NCI-H69 (cell line): ENCODE measurements at places on chromosomes 13 and 19.

GRCh38 chr13:108230377-108230776, 12.2 kb downstream of the ABHD13 start:
- no peak for DNase-seq

DNA sequence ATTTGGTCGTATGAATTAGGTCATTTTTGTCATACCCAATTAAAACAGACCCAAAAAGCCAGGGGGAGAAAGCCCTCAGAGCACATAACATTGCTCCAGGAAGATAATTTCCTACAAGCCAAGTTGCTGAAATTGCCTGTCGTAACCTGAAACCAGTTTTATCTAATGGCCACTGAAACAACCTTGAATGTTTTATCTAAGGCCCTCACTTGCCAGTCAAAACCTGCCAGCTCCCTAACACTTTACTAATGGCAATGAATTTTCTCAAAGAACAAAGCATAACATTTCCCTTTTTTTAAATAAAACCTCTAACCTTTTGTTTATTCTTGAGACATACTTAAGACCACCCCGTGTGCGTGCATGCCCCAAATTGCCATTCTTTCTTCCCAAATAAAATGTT, 496.2 kb upstream of the KLHL1 start:
- DNase-seq: peak; percentile 40

- peak; percentile 68 for DNase-seq
These were observed 14.0 kb upstream of the GJA3 start for GRCh38 chr13:20174656-20175405.

DNA sequence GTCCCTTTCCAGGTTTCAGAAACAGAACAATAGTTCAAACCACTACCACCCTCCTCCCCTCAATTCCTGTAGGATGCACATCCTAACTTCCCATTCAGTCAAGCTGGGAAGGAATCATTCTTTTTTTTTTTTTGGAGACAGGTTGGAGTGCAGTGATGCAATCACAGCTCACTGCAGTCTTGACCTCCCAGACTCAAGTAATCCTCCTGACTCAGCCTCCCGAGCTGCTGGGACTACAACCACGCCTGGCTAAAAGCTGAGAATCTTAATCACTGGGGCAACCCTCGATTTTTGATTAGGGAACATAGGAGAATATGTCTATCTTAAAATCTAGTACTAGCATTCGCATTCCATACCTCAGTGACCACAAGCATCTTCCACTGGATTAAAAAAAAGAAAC, 146.2 kb downstream of the ABCC4 start:
- DNase-seq: no peak

GRCh38 chr19:56839652-56840450, 675 bp downstream of the PEG3 start:
- peak; percentile 99 for DNase-seq

DNA sequence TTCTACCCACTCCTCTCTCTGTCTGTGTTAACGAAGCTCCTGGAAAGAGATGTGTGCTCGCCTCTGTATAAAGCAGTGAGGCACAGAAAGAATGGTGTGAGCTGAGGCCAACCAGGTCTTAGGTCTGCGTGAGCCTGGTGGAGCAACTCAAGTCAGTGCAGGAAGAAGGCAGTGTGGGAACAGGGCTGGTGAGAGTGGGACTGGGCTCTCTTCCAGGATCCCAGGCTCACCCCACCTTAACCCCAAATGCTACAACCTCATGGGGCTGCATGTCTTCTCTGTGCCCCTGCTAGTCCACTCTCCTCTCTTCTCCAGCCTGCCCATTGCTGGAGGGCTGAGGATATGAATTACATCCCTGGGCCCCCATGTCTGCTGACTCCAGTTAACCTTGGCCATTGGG, 127.4 kb downstream of the DCT start:
- DNase-seq: no peak

GRCh38 chr13:85503797-85504196, 295.4 kb downstream of the SLITRK6 start:
- no peak for DNase-seq

- DNase-seq: no peak
These were observed 57.7 kb downstream of the PTPRS start for GRCh38 chr19:5282901-5283300.

DNA sequence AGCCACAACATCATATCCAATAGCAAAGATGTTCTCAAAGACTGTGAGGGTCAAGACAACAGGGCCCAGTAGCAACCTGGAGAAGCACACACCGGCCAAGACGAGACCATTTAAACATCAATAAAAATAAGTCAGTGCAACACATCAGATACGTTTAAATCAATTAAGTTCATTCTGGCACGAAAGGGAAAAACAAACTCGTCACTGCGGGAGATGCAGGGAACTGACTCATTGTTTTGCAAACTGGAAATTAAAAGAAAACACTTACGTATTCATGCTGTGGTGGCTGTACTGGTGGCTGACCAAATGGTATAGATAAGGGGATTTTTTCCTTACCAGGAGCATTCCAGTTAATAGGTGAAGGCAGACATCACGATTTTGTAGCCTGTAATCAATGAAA, 26.3 kb upstream of the SLC15A1 start:
- DNase-seq: peak; percentile 34

DNA sequence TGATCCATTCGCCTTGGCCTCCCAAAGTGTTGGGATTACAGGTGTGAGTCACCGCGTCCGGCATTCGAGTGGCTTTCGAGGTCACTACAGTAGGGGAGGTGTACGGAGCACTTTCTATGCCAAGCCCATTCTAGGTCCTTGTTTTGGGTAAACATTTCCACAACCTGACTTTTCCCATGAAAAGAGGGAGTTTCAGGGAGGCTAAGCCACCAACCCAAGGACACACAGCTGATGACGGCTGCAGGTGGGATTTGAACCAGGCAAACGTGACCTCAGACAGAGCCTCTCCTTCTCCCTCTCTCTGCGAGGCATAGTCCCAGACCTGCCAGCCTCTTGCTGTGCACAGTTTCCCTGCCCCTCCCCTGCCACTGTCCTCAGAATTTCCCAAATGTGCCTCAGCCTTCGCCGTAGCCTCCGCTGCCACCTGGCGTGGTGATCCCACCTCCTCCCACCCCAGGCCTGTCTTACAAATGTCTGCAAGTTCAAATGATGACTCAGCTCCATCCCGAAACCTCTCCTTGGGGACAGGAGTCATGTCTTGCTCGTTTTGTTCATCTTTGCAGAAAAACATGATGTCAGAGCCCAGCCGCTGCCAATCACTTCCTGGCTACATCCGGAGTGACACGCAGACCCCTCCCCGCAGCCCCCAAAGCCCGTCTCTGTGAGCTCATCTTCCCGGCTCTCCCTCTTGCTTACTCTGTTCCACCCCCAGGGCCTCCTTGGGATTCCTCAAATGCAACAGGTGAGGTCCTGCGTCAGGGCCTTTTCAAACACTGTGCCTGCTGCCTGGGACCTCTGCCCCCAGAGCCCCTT, 6.6 kb upstream of the GADD45B start:
- no peak for DNase-seq
